Stimulated activated CD8-positive, alpha-beta memory T cell treated with anti-CD3 and anti-CD28 coated beads, Interleukin-15, amount 100 ng/mL, for 24 hours (primary cell): ENCODE measurements at places on chromosomes 12 and 14.

- DNase-seq: no peak
Observed at GRCh38 chr12:116964054-116965050, 53.6 kb downstream of the FBXW8 start.

DNA sequence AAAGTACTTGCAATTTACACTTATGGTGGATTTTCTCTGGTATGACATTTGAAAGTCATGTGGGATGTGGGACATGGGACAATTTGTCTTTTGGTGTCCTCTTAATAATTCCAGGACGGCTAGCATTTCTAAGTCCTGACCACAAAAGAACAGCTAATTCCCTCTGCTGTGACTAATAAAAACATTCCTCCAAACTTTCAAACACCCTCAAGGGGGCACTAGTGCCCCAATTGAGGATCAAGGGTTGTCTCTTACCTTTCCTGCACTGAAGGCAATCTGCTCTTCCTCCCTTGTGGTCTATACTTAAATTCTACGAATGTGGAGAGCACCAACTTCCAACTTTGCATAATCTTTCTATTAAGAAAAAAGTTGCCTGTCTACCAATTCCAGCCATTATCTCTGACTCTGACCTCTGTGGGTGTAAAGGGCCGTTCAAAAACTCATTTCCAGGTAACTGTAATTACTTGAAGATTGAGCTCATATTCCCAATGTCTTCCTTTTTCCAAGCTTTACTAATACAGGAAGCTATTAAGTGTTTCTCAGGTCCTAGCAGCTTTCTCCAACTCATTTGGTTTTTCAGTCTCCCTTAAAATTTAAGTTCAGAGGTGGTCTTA, 210.2 kb downstream of the PTPRO start:
- DNase-seq: no peak

- no peak for DNase-seq
Observed at GRCh38 chr12:43816168-43816567, 10.1 kb upstream of the TWF1 start.

GRCh38 chr14:103625356-103626095, 3.5 kb upstream of the KLC1 start:
- no peak for DNase-seq

DNA sequence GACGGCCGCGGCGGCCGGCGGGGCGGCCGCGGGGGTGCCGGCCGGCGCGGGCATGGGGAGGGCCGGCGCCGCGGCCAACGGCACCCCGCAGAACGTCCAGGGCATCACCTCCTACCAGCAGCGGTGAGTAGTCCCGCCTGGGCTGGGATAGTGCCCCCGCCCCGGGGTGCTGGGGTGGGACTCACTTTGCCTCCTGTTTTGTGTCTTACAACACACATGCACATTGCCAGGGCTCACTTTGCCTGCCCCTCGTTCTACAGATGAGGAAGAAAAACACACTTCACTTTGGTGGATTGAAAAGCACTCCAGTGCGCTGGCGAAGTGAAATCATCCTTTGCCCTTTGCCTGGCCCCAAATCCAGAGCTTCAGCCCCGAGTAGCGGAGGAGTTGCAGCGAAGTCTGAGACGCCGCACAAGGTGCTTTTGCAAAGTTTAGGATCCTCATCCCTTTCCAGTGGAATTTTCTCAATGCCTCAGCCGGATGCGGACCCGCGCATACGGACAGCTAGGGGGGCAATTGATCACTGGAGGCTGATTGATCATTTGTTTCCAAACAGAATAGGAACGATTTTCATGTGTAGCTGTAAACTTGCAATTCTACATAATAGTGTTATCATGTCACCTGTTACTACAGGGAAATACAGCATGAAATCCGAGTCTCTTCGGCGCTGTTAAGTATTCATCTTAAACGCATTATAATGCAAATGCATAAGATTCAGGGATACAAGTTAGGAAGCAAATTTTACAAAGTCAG, 3.6 kb upstream of the NPAS3 start:
- no peak for DNase-seq

GRCh38 chr12:125071456-125071855, 6.2 kb downstream of the AACS start:
- DNase-seq: no peak
